ENCODE measurements at places on chromosomes 6 and 20. TPM values are rescaled to one million over a fixed set of nuclear protein-coding genes. Genes with fewer than 3 reads are reported as not detected.

PBOV1 gene
- total RNA-seq = not detected

EDN1 gene
- 0.10 TPM for total RNA-seq

THEMIS gene
- total RNA-seq = not detected

RCAN2 gene
- total RNA-seq = 0.43 TPM

CLPSL2 gene
- total RNA-seq = not detected

GCNT2 gene
- total RNA-seq = 0.14 TPM

PROKR2 gene
- total RNA-seq = not detected

- no peak for DNase-seq
Measured at GRCh38 chr6:6436366-6436765, 115.9 kb upstream of the F13A1 start.

DNA sequence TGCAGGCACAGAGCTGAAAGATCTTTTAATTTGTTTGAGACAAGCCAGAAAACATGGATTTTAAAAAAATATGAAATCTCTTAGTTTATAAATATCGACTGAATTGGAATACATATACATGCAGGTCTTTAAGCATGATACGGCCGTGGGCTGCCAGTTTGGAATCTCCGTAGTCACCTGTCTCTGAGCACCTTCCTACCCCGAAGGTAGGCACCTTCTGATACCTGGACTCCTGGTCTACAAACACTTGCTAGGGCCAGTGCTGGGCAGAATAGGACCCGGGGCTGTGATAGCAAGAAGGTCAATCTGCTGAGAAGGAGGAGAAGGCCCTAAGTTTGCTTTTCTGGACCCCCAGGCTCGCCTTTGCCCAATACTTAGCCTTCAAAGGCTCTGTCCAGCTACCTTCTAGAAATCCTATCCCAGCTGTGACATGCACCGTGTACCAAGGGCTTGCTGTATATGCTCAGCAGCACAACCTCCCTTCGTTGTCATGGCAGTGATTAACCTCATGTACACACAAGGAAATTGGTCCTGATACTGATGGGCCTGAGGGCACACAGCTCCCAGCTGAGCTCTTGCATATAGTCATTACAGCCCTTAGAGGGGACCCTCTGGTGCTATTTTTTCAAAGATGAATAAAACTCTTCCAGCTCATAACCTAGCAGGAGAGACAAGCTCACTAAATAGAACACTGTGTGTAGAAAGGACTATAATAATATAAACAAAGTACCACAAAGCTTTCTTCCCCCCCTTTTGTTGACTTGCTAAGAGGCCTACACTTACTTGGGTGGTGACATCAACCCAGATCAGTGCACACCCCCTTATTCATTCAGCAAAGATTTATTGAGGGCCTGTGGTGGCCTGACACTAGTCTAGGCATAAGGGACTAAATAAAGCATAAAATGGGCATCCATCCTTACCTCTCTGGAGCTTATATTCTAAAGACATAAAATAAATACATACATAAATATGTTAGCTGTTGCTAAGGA, 17.7 kb downstream of the SNPH start:
- no peak for DNase-seq

GRCh38 chr6:110613356-110613755, 136.9 kb upstream of the SLC22A16 start:
- no peak for DNase-seq

DNA sequence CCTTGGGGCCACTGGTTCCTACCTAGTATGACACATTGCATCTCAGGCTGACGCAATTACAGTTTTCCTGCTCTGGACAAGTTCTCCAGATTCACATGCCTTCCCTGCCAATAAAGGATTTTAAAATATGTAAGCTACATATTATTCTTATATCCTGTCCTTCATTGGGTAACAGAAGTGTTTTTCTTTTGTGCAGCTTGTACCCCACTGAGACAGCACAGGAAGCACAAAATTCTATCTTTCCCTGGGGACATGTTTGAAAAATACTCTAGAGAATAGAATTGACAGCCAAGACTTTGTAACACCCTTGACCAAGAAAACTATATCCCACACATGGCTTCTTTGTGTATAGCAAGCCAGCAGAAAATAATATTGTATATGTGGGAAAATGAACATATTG, 456.8 kb downstream of the MAFB start:
- DNase-seq = no peak

GRCh38 chr20:631101-631500, 21.0 kb upstream of the TCF15 start:
- DNase-seq = no peak

DNA sequence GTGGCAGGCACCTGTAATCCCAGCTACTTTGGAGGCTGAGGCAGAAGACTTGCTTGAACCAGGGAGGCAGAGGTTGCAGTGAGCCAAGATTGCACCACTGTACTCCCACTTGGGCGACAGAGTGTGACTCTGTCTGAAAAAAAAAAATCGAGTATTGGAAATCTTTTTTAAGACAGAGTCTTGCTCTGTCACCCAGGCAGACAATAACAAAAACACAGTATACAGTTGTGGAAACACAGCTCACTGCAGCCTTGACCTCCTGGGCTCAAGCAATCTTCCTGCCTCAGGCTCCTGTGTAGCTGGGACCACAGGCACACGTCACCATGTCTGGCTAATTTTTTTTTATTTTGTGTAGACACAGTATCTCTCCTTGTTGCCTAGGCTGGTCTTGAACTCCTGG, 15.0 kb downstream of the NANP start:
- no peak for DNase-seq

DNA sequence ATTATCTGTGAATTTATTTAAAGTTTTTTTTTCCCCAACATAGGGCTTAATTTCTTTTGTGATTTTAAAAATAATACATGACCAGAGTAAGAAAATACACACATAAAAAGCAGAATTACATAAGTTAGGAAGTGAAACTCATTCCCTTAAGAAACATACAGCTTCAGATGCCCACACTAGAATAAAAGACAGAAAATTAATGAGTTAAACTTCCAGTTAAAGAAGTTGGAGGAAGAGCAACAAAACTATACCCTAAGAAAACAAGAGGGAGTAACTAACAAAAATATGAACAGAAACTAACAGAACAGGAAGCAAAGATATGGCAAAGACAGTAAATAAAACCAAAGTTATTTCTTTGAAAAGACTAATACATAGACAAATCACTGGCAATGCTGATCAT, 107.6 kb upstream of the CEP85L start:
- no peak for DNase-seq

DNA sequence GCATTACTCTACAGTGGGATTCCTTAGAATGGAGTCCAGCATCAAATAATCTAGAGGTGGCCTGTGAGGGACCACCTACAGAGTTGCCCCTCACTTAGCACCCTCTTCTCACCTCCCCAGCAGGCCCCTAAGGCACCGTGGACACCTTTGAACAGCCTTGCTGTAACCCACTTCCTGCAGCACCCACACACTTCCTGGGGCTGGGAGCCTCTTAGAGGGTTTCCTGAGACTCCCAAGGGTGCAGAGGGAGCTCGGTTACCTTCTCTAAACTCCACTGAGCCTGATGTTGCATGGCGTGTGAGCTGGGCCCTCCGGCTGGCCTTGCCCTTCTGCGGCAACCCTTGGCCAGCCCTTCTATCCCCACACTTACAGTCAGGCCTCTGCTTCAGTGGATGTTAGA, 7.3 kb upstream of the SIRPG start:
- no peak for DNase-seq

GRCh38 chr6:106829451-106829850, 145.1 kb downstream of the CD24 start:
- DNase-seq = no peak
